ENCODE measurements at places on chromosomes 5 and 9. TPM values are rescaled to one million over a fixed set of nuclear protein-coding genes. Genes with fewer than 3 reads are reported as not detected.

Gene PCDHGA3
- total RNA-seq: 0.13 TPM

Gene MED7
- total RNA-seq: 7.9 TPM

Gene NRG2
- total RNA-seq: under 0.01 TPM

DNA sequence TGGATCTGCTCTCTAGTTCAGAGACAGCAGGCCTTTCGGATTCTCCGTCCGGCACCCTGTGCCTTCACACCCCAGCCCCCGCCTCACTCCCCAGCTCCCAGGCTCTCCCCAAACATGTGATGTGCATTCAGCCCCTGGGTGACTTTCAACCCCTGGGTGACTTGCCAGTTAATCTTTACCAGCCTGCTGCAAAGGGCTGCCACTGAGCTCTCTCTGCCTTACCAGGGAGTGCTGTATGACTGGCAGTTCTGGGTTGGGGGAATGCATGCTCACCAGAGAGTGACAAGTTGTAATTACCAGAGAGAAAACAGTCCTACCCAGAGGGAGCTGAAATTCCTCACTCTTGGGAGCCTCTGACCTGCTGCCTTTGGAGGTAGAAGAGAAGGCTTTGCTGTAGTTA, 4.9 kb upstream of the ADRA1B start:
- no peak for DNase-seq

DNA sequence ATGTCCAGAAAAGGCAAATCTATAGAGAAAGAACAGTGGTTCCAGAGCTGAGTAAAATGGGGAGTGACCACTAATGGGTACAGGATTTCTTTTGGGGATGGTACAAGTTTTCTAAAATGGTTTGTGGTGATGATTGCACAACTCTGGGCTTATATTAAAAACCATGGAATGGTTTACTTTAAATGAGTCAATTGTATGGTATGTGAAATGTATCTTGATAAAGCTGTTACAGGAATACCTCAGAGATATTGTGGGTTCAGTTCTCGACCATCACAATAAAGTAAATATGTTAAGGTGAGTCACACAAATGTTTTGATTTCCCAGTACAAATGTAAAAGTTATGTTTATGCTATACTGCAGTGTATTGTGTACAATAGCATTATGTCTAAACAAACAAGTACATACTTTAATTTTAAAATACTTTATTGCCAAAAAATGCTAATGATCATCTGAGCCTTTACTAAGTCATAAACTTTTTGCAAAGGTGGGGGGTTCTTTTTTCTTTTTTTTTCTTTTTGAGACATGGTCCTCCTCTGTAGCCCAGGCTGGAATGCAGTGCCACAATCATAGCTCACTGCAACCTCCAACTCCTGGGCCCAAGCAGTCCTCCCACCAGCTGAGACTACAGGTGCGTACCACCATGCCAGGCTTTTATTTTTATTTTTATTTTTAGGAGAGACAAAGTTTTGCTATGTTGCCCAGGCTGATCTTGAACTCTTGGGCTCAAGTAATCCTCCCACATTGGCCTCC, 65.9 kb downstream of the SHOC1 start:
- peak; percentile 99 for DNase-seq

DNA sequence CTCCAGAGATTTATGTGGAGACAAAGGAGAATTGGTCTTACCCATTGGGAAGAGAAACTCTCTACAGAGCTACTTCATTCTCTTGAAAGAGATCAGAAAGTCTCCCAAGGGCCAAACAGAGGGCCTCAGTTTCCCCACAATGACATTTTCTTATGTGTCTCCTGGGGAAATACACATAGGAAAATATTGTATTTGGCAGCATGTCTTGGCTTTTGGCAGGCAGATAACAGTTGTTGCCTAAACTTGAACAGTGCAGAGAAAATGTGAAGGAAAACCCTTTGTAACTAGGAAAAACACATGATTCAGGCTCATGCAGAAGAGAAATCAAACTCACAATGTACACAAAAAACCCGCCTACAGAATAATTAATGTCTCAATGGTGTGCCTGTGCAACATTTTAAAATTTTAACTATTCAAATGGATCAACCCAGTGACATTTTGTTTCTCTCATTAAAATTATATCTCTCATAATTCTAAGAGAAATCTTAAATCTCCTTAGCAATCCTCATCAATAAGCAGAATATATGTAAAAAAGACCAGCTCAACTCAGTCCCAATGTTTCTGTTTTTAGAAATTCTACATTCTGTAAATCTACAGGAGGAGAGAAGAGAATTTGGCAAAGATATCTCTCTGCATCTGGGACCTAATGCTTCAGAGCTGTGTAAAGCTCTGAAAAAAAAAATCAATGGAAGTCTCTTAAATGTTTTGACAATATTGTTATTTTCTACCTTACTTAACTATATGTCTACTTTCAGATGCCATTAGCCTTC, 205.1 kb downstream of the ADAMTSL1 start:
- no peak for DNase-seq

GRCh38 chr5:80054682-80055081, 19.5 kb downstream of the THBS4 start:
- DNase-seq: peak; percentile 42

GRCh38 chr5:175384724-175385552, 59.0 kb downstream of the DRD1 start:
- DNase-seq: no peak
